Naive thymus-derived CD4-positive, alpha-beta T cell (primary cell): ENCODE measurements at places on chromosomes 7 and 10. TPM values are rescaled to one million over a fixed set of nuclear protein-coding genes. Genes with fewer than 3 reads are reported as not detected.

The FBXW4 gene
- total RNA-seq = 88.1 TPM

The ZFYVE27 gene
- 61.8 TPM for total RNA-seq

The ADRA2A gene
- 0.22 TPM for total RNA-seq

- DNase-seq = no peak
These were observed at the start of gene THSD7A for GRCh38 chr7:11831736-11832495. Gene THSD7A (minus strand): TSS chr7:11832198. CDS start chr7:11831946, 252 bp downstream.

- DNase-seq = no peak
These were observed 444.1 kb downstream of the NRG3 start for GRCh38 chr10:82319074-82319473.
